ENCODE measurements at places on chromosomes 16 and 17.

DNA sequence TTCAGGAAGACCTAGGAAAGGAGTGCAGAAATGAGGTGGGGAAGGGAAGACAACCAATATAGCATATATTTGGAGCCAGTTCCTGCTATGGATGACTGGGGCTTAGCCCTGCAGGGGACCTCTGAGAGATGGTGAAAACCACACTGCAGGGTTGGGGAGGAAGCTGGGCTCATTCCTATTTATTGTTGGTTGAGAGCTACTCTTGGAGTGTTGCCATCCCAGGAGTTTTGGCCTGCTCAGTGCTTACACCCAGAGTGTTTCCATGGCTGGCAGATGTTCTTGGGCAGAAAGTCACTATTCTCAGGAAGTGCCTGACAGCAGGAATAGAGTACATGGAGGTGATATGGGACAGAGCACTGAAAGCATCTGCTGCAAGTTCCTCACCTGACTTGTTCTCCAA is 145.8 kb downstream of the SPACA3 start:
- H3K4me1 ChIP-seq: no peaks in the 10 kb centered on the region
- no peak for DNase-seq
- H3K36me3 ChIP-seq: no peaks in the 10 kb centered on the region
- no peak overlapping the region for H3K4me3 ChIP-seq
- no peak overlapping the region for H3K27ac ChIP-seq

DNA sequence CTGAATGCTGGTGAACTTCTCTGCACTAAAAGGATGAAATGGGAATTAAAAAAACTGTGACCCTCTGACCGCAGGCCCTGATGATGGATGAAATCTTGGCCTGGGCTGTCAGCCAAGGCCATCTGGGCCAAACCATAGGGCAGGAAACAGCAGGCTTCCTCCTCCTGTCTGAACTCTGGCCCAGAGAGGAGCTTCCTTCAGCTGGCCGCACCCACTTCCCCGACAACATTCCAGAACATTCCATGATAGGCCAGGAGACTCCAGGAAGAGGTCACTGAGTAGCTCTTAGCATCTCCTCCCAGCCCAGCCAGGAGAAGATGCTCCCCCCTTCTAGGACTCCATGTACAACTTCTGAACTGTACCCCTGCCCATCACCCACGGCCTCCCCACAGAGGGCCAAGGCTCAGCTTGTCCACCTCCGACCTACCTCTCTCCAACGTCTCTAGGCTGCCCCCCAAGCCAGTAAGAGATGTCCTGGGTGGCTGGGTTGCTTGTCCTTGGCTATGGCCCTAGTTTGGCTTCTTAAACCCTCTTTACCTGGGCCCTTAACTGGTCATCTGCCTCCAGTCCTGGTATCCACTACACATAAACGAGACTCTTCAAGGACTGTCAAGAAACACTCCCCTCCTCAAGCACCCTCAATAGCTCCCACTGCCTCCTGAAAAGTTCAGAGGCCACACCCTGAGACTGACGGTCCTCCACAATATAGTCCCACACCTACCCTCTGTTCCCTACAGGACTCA is 1.7 kb downstream of the RPH3AL start:
- peaks cover 29% of the 10 kb centered on the region for H3K4me1 ChIP-seq
- no peak for DNase-seq
- H3K36me3 ChIP-seq: no peaks in the 10 kb centered on the region
- no peak overlapping the region for H3K4me3 ChIP-seq
- H3K27ac ChIP-seq: no peak overlapping the region
- H3K27me3 ChIP-seq: no peaks in the 10 kb centered on the region

DNA sequence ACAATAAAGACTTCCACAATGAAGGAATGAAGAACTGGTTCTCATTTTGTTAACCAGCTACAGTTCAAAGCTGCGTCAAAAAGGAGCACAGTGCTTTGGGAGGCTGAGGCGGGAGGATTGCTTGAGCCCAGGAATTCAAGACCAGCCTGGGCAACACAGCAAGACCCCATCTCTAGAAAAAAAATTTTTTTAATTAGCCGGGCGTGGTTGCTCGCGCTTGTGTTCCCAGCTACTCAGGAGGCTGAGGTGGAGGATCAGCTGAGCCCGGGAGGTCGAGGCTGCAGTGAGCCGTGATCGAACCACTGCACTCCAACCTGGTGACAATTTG is 764 bp upstream of the SLC6A4 start:
- H3K4me3 ChIP-seq: peak overlapping the region; percentile 68
- H3K27me3 ChIP-seq: peaks cover 46% of the 10 kb centered on the region
- no peak overlapping the region for H3K27ac ChIP-seq
- no peaks in the 10 kb centered on the region for H3K36me3 ChIP-seq

GRCh38 chr16:67668495-67669157 is 2.0 kb downstream of the C16orf86 start:
- no peak for DNase-seq
- H3K4me3 ChIP-seq: no peak overlapping the region
- H3K27ac ChIP-seq: peak overlapping the region; percentile 25
- H3K27me3 ChIP-seq: no peaks in the 10 kb centered on the region

DNA sequence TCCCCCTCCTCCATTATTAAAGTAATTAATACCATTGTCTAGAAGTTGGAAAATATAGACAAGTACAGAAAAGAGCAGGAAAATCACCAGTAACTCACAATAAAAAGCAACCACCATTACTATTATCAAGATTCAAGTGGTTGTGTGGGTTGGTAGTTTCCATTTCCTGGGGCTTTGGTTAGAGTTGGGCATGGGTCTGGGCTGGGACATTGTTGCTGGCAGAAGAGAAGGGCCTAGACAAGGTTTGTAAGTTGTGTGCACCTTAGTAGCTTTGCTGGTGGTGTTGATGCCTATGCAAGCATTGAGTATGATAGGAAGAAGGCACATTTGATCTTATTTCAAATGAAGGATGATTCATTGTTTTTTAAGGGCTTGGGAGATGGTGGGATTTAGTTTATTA is 25.4 kb upstream of the NFATC3 start:
- no peak for DNase-seq
- H3K27ac ChIP-seq: no peak overlapping the region
- no peak overlapping the region for H3K4me3 ChIP-seq

DNA sequence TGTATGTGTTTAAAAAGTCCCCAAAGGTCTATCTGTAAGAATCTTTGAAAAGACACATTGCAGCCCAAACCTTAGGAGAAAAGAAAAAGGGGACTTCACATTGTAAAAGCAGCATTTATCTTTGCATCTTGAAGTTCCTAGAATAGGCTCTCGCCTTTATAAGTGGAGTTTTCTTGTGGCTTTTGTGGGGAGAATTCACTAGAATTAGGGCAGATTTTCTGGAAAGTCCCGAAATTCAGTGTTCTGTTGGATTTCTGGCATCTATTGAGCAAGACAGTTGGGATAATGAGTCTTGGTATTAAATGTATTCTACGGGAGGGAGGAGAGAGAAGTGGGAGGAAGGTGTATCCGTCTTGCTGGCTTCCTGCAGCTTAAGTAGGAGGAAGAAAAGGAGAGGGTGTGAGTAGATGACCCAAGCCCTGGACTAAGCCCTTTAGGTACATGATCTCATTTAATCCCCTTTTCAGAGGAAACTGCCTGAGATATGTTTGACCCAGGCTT is 62.6 kb downstream of the PRKCA start:
- no peak for DNase-seq
- H3K4me3 ChIP-seq: no peak overlapping the region
- H3K27me3 ChIP-seq: no peaks in the 10 kb centered on the region
- peaks cover 25% of the 10 kb centered on the region for H3K4me1 ChIP-seq
- peaks cover 8% of the 10 kb centered on the region for H3K36me3 ChIP-seq

DNA sequence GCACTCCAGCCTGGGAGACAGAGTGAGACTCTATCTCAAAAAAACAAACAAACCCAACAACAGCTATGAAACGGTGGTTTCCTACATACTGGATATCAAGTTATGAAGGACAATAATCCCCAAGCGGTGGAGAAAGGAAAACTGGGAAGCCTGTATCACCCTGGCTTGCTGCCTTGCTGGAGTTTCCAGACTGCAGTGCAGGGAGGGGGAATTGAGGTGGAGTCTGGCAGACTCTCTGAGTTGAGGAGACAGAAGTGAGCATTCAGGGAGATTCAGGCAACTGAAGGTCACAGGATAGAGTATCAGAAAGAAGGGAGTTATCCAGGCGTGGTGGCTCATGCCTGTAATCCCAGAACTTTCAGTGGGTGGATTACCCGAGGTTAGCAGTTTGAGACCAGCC is 11.9 kb downstream of the QRICH2 start:
- no peak overlapping the region for H3K27ac ChIP-seq
- no peak overlapping the region for H3K4me3 ChIP-seq
- peaks cover 3% of the 10 kb centered on the region for H3K4me1 ChIP-seq
- DNase-seq: no peak

- peaks cover 52% of the 10 kb centered on the region for H3K4me1 ChIP-seq
- no peak overlapping the region for H3K4me3 ChIP-seq
- H3K27ac ChIP-seq: peak overlapping the region; percentile 53
- H3K27me3 ChIP-seq: no peaks in the 10 kb centered on the region
Observed at GRCh38 chr17:78759969-78760352, 22.1 kb downstream of the CYTH1 start.

- no peak within 1 kb of the TSS for H3K27ac ChIP-seq
- no peaks in the 10 kb centered on the region for H3K36me3 ChIP-seq
- H3K27me3 ChIP-seq: peaks cover 20% of the 10 kb centered on the region
- DNase-seq: no peak
Observed at GRCh38 chr17:63476854-63477479, at the start of gene ACE. TSS of gene ACE (plus strand) at chr17:63477061. CDS start at chr17:63477095, 34 bp downstream.

DNA sequence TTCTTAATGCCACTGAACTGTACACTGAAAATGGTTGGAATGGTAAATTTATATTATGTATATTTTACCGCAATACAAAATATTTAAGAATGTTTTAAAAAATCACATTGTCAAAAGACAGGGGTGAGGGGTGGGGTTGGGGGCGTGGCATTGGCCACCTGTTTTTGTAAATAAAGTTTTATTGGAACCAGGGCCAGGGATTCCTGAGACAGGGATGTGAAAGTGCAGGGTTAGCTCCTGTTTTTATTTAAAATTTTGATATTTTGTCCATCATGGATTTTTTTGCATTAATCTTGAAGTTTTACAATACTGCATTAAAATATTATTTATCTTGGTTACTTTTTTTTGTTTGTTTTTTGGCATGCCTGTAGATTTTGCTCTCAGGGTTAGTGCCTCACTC is 2.3 kb upstream of the FA2H start:
- H3K27ac ChIP-seq: no peak overlapping the region
- no peaks in the 10 kb centered on the region for H3K36me3 ChIP-seq
- H3K4me3 ChIP-seq: no peak overlapping the region
- peaks cover 9% of the 10 kb centered on the region for H3K4me1 ChIP-seq
- peaks cover 61% of the 10 kb centered on the region for H3K27me3 ChIP-seq

- no peak overlapping the region for H3K27ac ChIP-seq
- H3K36me3 ChIP-seq: peaks cover 10% of the 10 kb centered on the region
- DNase-seq: no peak
- H3K4me3 ChIP-seq: no peak overlapping the region
- H3K27me3 ChIP-seq: no peaks in the 10 kb centered on the region
Observed at GRCh38 chr16:47627085-47627639, 166.0 kb downstream of the PHKB start.

DNA sequence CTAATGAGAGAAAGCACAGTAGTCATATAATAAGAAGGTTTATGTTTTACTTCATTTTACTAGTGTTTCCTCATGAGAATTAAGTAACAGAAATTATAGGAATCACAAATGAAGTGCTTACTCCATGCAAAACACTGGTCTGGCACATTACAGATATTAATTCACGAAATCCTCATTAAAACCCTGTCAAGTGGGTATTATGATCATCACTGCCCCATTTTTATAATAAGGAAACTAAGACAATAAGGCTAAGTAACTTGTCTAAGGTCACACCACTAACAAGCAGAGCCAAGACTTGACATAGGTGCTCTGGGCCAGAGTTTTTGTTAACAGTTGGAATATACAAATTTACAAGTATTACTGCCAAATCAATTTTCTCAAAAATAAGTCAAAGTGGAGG is 83.0 kb downstream of the KANSL1 start:
- H3K27ac ChIP-seq: no peak overlapping the region
- H3K36me3 ChIP-seq: no peaks in the 10 kb centered on the region
- H3K4me1 ChIP-seq: peaks cover 62% of the 10 kb centered on the region
- H3K4me3 ChIP-seq: no peak overlapping the region
- no peaks in the 10 kb centered on the region for H3K27me3 ChIP-seq

- no peak overlapping the region for H3K27ac ChIP-seq
- no peak for DNase-seq
- H3K4me1 ChIP-seq: no peaks in the 10 kb centered on the region
- no peak overlapping the region for H3K4me3 ChIP-seq
- no peaks in the 10 kb centered on the region for H3K27me3 ChIP-seq
Observed at GRCh38 chr17:33981711-33982601, 273.1 kb upstream of the CCL2 start.

DNA sequence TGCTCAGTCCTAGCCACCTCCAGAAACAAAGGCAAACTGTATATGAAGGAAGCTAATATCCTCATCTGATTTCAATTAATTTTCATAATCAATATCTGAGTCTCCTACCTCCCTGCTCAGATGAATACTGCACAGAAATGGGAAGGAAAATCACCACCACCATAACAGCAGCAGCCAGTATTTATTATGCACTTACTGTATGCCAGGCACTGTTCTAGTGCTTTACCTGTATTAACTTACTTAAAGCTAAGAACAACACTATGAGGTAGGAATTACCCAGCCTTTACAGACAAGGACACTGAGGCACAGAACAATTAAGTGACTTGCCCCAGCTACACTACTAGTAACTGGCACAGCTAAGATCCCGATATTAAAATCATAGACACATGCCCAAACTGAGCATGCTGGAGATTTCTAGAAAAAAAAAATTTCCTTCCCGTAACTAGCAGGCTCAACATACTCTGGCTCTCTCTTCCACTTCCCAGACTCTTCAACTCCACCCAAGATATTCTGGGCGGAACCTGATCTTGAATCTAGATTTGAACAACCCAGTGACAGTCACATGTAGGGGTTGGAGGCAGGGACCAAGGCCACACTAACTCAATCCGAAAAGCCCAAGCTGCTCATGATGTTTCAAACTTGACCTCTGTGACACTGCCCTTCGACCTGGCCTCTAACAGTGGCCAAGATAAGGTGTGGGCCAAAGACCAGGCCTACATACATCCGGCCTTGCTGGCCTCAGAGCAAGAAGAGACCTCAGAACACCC is 3.9 kb downstream of the TRIM25 start:
- H3K27ac ChIP-seq: no peak overlapping the region
- peaks cover 20% of the 10 kb centered on the region for H3K36me3 ChIP-seq
- no peaks in the 10 kb centered on the region for H3K27me3 ChIP-seq
- no peak for DNase-seq
- peaks cover 29% of the 10 kb centered on the region for H3K4me1 ChIP-seq

DNA sequence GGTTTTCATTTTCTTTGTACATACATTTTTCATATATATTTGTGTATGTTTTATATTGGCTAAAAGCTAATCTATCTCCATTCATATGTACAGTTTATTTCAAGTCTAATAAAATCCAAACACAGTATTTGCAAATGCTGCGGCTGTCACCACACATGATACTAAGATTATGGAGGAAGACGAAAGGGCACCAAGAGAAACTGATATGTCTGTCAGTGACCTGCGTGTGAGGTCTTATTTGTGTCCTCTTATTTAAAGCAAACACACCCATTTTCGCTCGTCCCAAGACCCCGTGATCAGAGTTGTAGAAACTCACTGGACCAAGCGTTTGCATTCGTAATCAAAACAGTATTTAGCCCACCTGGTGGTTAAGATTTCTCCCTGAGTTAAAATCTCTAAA is 8.2 kb downstream of the MLYCD start:
- no peak for DNase-seq
- no peaks in the 10 kb centered on the region for H3K4me1 ChIP-seq
- H3K27ac ChIP-seq: no peak overlapping the region
- H3K4me3 ChIP-seq: no peak overlapping the region

Data from osteocyte (in vitro differentiated cells).